ENCODE measurements at places on chromosomes 13 and 19. TPM values are rescaled to one million over a fixed set of nuclear protein-coding genes. Genes with fewer than 3 reads are reported as not detected.

Gene ZNF541
- 0.27 TPM for total RNA-seq

Gene PROZ
- not detected for total RNA-seq

Gene FCER2
- total RNA-seq, result not detected

Gene TEX101
- not detected for total RNA-seq

GRCh38 chr19:47735131-47735530 is 10.2 kb upstream of the NOP53 start:
- DNase-seq, result no peak

- no peak for DNase-seq
Observed at GRCh38 chr19:44066305-44066704, 5.7 kb upstream of the ZNF284 start.

DNA sequence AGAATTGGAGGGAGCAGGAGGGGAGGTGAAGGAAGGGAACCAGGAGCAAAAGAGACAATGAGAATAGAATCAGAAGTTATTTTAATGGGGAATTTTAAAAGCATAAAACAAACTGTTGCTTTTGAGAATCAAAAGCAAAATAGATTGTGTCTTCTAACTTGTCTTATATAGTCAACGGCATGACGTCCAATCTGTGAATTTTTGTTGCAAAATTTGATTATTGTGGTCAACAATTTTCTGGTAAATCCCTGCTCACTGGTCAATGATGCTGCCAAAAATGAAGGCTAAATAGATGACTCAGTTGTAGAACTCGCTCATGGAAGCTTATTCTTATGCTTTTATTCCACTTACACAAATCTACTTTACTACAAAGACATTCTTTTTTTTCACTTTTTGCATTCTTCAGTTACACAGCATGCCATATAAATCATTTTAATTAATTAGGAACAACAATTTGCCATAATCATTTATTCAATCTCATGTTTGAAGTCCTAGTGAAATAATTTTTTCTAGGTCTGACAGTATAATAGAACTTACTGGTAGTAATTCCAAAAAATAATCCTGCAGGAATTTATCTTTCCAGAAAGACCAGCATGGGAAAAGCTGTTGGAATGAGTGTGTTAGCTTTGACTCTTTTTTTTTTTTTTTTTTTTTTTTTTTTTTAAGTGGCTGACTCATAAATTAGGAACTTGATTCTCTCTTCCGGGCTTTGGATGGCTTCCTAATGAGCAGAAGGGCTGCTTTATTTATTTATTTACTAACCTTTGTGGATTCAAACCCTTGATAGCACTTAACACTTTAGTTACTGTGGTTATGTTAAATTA is 256.9 kb downstream of the SPRY2 start:
- peak; percentile 98 for DNase-seq

- DNase-seq, result peak; percentile 55
Observed at GRCh38 chr13:25732111-25732865, 319.5 kb downstream of the SHISA2 start.

DNA sequence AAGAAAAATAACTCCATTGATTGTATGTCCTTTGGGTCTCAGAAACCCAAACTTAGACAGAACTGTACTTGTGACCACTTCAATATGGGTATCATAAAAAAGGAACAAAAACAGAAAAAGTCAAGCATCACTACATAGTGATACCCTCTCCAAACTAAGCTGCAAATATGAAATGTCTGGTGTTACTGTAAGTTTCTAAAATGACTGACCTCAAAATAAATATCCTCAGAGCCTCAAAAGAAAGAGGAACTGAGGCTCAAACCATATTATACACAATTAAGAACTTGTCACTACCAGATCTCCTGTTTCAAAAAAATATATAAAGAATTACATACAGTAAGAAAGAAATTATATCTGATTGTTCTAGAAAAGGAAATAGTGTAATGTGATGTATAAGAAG is 787.9 kb upstream of the KLHL1 start:
- no peak for DNase-seq

DNA sequence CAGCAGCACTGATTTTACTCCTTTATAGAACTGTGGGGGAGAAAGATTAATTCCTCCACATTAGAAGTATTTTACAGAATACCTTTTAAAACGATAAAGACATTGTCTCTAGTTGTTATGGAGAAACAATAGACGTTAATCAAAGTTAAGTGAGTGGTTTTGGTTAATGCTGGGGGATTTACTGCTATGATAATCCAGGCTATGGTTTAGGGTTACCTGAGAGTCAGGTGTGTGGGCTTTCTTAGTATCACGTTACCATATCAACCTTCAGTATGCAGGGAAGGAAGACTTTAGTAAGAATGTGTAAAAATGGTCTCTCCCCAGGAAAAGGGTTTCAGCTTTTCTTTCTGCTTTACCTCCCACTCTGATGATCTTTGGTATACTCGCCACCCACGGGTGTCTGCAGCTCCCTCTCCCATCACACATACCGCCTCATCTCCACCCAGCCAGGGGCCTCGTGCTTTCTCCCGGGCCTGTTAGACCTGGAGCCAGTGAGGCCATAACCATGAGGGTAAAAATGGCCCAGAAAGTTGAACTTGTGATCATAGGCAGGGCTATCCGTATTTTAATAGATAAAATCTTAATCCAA is 45.6 kb upstream of the WDFY2 start:
- DNase-seq, result no peak

DNA sequence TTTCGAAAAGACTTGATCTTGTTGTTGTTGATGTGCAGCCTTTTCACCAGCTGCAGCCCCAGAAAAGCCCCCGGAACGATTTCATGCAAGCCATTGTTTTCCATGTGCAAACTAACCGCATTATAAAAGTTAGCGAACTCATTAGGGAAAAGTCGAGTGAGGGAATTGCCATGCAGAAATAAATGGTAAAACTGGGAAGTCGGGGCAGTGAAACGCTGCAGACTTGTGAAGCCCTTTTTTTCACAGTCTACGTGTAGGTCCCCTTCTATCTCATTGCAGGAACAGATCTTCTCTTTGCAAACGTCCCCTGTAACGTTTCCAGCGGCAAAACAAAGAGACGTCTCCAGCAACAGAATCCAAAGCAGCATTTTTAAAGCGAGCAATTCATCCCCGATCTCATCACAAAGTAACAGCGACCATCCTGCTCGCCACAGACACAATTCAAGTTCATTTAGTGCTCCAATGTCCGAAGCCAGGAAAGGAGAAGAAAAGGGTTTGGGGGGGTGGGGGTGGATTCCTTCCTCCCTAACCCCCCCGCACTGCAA is 1.1 kb downstream of the SLITRK1 start:
- DNase-seq, result no peak
